ENCODE measurements at places on chromosomes 12 and 14.

GRCh38 chr12:26042645-26043044 is 82.2 kb downstream of the BHLHE41 start:
- DNase-seq, result no peak

DNA sequence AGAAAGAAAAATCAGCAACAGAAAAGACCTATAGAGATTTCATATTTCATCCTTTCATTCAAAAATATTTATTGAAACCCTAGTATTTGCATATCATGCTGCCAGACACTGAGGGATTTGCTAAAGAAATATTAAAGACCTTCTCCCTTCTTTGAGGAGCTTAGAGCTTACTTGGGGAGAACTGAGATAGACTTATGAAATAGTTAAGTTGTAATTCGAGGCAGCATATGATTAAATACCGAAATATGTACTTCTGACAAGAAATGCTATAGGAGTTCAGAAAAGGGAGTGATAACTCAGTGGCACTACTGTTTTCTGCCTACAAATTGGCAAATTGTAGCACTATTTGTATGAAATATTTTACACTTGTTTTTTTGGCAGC is 59.1 kb downstream of the PLXNC1 start:
- DNase-seq, result no peak

DNA sequence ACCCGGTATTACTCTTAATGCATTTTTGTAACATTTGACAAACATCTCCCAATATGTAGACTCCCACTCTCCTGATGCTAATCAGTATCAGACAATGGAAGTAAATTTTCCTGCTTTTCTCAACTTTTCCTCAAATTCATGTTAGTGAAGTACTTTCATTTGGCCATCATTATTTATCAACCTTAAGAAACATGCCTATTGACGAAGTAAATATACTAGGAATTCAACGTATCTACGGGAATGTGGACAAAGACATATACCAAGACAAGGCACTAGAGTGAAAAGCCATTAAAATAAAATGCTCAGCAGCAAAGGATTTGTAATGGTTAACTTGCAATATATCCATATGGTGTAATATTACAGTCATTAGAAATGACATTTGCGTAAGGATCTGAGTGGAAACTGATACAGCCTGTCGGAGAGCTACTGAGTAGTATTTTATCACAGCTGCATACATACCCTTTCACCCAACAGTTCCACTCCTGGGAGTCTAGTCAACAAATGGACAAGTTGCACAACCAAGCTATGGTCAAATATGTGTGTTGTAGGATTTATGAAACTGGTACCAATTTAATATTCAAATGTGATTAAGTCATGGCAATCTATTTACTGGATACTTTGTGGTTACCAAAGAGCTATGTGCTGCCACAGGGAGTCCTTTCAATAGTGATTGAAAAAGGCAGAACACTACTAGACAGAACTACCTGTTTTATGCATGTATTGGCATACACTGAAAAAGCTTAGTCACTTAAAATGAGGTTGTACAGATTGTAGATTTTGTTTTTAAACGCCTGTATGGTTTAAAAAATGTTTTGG is 26.5 kb downstream of the NUDT4 start:
- no peak for DNase-seq

- DNase-seq, result no peak
These were observed 31.7 kb downstream of the GALC start for GRCh38 chr14:87961246-87961645.

DNA sequence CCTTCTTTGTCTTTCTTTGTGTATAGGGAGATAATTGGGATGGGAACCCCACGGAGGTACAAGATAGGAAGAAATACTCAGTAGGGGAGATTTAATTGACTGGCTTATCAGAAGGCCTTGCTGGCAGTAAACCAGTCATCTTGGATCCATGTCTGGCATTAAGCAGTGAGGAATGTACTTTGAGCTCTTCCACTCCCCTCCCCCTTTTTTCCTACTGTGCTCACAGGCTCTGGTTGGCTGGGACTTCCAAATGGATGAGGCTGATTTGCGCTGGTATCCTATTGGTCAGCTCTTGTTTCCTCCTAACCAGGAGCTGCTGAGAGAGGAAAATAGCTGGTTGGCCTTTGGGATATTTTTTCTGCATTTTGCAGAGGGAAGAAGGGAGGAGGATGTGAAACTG is 24.7 kb downstream of the NGDN start:
- no peak for DNase-seq

- DNase-seq, result no peak
These were observed 50.1 kb upstream of the BCL11B start for GRCh38 chr14:99321955-99322730.

DNA sequence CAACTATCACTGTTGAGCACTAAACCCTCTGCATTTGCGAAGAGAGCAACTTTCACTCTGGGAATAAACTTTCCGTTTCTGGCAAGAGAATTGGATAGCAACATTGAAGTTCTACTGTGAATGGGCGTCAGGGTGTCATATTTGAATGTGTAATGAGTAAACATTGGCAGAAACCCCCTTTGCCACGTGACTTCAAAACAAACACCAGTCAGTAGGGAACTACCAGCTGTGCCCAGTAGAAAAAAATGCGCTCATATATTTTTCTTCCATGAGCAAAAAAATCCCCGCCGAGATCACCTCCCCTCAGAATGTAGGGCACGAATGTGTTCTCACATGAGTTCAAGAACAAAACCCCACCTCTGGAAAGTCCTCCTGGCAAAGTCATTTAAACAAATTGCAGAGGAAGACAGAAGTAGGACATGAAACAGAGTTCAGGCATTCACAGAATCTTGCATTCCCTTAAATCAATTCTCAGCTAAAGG is 80.6 kb downstream of the BTG1 start:
- DNase-seq, result peak; percentile 74

DNA sequence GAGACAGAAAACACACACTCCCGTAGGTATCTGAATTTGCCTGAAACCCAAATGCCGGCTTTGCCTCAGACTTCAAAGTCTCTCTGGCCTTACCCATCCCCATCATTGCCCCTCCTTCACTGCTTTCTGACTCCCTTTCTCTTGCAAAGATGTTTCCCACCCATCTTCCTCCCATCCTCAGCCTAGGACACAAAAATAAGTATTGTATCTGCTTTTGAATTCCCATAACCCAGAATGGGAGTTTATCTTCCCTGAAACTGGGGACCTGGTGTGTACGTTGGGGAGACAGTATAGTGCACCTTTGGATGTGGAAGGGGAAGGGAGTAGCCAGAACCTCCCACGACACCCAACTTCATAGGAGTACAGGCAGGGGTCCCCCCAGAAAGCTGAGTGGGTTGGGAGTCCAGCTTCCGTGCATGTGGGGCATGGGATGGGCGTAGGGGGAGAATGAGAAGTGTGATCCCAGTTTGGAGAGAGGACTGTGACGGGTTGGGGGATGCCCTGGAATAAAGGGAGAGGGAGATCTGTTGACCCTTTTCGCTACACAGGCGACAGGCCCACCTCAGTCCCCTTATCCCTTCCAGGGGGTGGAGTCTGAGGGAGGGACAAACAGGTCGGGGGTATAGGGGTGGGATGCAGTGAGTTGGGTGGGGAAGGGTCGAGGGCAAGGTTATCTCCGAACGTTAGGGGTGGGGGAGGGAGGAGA is 488 bp upstream of the KIF5A start:
- no peak for DNase-seq

Measured in CD4-positive, alpha-beta T cell treated with Interleukin-10 for 1 hour (primary cell).